ENCODE measurements at places on chromosomes 1 and 21.

- DNase-seq: no peak
These were observed 15.2 kb downstream of the EPHX1 start for GRCh38 chr1:225825078-225825477.

DNA sequence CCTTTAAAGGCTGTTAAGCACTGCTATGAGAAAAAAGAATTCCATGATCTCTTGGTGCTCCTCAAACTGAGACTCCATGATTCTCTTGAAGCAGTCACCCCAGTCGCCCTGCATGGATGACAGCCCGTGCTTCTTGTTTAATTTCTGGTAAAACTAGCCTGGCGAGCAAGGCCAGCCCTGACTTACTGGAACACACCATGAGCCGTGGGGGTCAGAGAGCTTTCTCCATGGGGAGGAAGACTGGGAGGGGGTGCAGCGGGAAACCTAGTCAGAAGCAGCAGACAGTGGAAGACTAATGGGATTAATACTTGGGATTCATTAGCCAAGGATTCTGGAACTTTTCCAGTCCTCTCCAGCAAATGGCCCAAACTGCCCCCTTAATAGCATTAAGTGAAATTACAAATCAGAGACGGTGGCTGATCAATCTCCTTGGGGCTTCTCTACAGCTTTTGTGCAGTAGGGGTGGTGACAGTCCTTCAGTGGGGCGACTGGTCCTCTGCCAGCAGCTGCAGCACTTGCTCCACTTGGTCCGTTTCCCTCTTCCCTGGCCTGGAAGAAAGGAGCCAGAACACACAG lies 57.2 kb upstream of the LRRN2 start:
- DNase-seq: no peak

GRCh38 chr1:150089846-150090520 lies 22.4 kb downstream of the VPS45 start:
- DNase-seq: no peak

- DNase-seq: no peak
These were observed 6.9 kb downstream of the ETV3 start for GRCh38 chr1:157131281-157131680.

GRCh38 chr1:239879321-239880170 lies 212.1 kb upstream of the FMN2 start:
- DNase-seq: no peak

- no peak for DNase-seq
These were observed 73.1 kb downstream of the LAMC1 start for GRCh38 chr1:183096351-183096750.

DNA sequence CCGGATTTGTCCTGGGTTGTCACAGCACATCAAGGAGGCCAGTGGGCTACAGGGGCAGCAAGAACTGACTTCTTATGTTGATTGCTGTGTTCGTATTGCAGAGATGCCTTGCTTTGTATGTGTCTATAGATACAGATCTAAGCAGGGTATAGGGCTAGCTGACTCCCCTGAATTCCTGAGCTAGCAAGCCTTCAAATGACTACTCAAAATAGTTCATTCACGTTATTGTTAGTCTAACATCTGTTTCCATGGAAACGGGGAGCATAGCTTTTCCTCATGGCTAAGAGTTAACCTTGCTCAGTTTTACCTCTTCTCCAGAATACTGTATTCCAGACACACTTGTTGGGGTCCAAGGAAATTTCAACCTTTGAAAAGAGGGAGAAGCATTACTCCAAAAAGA lies 24.1 kb downstream of the TRIM45 start:
- no peak for DNase-seq

DNA sequence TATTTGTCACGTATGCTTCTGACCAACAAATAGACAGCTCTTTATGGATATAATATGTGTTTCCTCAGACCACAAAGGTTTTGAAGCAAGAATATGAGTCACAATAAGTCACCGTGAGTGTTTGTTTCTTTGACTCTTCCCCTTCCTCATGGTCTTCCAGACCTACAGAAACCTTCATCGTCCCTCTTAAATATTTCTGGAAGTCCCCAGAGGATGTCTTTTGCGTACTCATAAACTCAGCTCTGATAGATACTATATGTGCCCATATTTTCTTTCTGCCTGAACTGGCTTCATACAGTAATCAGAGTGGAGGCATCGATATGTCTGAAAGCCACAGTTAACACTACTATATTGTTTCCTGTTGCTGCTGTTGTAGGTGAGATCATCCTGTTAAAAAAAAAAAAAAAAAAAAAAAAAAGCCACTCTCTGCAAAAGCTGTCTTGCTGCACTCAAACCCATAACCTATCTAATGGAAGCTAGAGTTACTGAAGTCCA lies 38.4 kb downstream of the ADAMTS1 start:
- no peak for DNase-seq

DNA sequence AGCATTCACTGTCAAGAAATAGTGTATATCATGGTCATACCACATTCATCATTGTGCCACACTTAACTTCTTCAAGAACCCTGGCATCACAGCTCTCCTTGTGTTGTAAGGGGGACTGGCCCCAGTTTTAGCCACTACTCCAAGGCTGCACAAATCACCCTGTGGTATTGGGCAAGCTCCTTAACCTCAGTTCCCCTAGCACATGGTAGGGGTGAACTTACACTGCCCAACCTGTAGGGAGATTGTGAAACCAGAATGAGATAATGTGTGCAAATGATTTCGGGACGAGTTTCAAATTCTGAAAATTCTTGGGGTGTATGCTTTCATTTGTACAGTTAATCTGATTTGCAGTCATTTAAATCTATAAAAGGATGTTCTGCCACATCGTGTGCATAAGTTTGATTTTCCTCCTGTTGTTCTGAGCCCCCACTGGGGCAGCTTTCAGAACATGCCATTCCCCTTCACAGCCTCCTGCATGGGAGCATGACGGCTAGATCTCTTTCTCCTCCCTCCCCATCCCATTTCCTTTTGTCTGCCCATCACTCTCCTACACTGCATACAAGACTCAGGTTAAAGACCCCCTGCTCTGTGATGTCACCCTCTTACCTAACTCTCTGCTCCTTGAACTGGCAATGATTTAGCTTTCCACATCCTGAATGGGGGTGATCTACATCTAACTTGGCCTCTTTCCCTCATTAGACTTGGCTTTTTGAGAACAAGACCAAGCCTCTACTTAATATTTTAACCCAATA lies 290.3 kb downstream of the CHRM3 start:
- DNase-seq: no peak

GRCh38 chr21:44962403-44962966 lies 22.7 kb downstream of the SLX9 start:
- no peak for DNase-seq

DNA sequence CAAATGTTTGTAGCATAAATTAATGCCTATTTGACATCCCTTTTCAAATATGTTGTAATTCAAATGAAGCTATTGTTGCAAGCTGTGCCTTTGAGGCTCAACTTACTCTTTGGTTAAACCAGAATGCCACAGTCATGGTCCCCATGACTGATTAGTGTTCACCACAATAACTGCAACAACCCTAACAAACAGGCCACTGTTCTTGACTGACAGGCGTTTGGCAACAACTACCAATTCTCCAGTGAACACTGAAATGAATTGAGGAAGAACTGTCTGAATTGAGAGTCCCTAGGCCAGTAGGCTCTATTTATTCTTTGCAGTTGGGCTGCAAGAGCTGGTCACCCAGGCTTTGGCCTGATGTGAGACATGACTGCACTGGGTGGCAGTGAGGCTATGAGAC lies 6.6 kb upstream of the TMEM167B start:
- peak; percentile 29 for DNase-seq

Data from substantia nigra (tissue), 51 donors.